Sigmoid colon (tissue), 7 donors: ENCODE measurements at places on chromosomes 12 and 14. TPM values are rescaled to one million over a fixed set of nuclear protein-coding genes. Genes with fewer than 3 reads are reported as not detected.

LUM gene
- total RNA-seq: 175 TPM

NEMP1 gene
- total RNA-seq: 11.8 TPM

DNA sequence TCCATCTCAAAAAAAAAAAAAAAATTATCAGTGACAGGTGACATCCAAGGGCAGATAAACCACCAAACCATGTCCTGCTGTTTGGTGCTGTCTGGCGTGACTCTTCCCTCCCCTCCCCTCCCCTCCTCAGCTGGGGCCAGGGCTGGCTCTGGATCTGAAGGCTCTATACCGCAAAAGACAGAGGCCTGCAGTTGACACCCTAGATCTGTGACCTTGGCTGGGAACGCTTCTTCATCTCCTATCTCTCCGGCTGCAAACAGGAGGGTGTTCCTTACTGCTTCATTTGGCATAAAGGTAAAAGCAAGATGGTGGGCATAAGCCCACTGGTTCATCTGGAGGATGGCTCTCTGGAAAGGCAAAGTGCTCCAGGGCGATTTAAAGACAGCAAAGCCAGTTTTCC is 126.8 kb upstream of the PRMT8 start:
- peaks cover 66% of the 10 kb centered on the region for H3K27me3 ChIP-seq
- no peak for DNase-seq
- no peak overlapping the region for H3K27ac ChIP-seq
- H3K4me1 ChIP-seq: peaks cover 10% of the 10 kb centered on the region
- H3K36me3 ChIP-seq: no peaks in the 10 kb centered on the region
- no peak overlapping the region for H3K4me3 ChIP-seq

- DNase-seq: no peak
- no peaks in the 10 kb centered on the region for H3K4me1 ChIP-seq
- no peaks in the 10 kb centered on the region for H3K27me3 ChIP-seq
- H3K36me3 ChIP-seq: no peaks in the 10 kb centered on the region
- no peak overlapping the region for H3K4me3 ChIP-seq
Observed at GRCh38 chr12:105351523-105351922, 21.0 kb downstream of the C12orf75 start.
